SK-MEL-5 (cell line): ENCODE measurements at places on chromosomes 11 and 22. TPM values are rescaled to one million over a fixed set of nuclear protein-coding genes. Genes with fewer than 3 reads are reported as not detected.

The TEX12 gene
- 0.43 and 0.48 TPM in 2 replicates for total RNA-seq

GRCh38 chr11:109747839-109748238 is 325.8 kb downstream of the C11orf87 start:
- no peak for DNase-seq

DNA sequence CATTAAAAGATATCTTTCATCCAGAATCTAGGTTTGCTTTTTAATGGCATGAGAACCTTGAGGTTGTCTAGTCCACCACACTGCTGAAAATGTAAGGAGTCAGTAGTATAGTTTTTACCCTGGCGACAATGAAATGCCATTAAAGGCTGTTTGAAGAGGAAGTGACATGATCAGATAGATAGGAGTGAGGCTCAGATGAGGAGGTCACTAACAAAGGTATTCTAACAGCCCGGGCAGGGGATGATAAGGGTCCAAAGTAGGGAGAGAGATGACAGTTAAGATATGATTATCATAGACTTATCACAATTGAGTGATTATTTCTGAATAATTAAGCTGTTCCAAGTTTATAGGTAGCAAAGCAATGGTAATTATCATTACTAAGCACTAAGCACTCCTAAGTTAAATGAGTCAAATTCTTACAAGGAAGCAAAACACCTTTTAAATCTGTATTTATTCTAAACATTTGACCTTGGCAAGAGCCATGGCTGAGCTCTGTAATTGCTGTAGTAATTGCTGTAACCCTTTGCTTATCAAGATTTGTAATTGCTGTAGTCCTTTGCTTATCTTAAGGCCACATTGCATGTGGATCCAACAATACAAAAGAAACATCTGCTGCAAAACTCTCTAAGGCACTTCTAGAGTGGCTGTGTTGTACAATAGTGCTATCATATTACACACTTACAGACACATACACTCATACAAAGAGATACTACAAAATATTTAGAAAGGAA is 92.6 kb downstream of the ENTHD1 start:
- DNase-seq = no peak

DNA sequence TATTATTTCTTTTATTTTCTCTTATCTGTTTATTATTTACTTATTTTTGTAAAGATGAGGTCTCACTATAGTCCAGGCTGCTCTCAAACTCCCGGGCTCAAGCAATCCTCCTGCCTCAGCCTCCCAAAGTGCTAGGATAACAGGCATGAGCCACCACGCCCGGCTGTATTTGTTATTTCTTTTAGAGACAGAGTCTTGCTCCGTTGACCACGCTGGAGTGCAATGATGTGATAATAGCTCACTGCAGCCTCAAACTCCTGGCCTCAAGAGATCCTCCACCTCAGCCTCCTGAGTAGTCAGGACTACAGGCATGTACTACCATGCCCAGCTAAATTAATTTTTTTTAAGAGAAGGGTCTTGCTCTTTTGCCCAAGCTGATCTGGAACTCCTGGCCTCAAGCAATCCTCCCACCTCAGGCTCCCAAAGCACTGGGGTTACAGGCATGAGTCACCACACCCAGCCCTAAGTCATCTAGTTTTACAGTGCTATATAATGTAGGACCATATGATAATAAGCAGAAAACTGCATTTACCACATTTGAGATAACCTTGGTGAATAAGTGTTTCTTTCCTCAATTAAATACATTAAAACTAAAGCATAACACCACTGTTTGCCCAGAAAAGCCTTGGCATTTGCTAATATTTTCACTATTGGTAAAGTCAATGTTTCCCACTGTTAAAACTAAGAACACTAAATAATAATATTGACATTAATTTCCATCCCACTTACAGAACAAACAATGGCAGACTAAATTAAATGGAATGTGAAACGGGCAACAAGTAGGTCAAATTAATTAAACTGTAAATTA is 127.5 kb downstream of the SIK3 start:
- DNase-seq = no peak

DNA sequence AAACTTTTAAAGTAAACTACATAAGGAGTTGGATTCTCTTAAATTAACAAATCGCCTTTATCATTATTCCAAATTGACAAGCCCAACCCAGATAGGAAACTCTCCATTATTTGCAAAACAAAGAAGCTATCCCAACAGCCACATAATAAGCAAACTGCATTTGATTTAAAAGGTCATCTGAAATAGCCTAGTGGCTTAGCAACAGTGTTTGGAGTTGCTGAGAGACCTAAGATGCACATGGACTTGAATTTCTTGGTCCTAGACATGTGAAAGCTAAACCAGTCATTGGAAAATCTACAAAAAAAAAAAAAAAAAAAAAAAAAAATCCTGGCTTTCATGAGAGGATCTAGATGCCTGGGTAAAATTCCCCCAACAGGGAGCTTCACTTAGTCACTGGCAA is 69.5 kb downstream of the PRCP start:
- no peak for DNase-seq

- no peak for DNase-seq
Measured at GRCh38 chr11:126751242-126751641, 249.3 kb downstream of the KIRREL3 start.

DNA sequence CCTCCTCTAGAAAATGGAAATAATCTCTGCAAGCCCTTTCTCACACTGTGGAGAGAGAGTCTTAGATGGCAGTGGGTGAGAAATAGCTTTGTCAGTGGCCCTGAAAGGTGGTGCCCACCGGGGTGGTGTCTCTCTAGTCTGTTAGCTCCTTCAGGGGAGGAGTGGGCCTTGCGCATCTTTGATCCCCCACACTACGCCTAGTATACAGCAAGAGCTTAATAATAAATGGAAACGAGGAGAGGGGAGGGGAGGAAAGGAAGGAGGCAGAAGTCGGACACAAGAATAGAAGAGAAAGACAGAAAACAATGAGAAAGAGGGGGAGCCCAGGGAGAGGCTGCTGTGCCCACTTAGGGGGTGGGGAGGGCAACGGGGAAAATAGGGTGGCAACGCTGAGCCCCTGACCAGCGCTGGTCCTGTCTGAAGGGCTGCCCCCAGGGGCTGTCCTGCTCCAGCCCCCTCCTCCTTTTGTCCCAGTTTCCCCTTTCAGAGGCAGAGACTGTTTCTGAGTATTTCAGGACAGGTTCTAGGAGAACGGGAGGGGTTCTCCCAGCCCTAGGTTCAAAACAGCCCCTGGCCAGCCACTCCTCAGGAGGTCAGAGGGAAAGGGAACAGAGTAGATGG is 1.2 kb downstream of the ARRB1 start:
- DNase-seq = no peak
